ENCODE measurements at places on chromosomes 4 and X. TPM values are rescaled to one million over a fixed set of nuclear protein-coding genes. Genes with fewer than 3 reads are reported as not detected.

The PLP1 gene
- not detected for total RNA-seq

The CSN1S1 gene
- total RNA-seq: not detected

The CCDC160 gene
- total RNA-seq: not detected

The ADH5 gene
- 166 TPM for total RNA-seq

DNA sequence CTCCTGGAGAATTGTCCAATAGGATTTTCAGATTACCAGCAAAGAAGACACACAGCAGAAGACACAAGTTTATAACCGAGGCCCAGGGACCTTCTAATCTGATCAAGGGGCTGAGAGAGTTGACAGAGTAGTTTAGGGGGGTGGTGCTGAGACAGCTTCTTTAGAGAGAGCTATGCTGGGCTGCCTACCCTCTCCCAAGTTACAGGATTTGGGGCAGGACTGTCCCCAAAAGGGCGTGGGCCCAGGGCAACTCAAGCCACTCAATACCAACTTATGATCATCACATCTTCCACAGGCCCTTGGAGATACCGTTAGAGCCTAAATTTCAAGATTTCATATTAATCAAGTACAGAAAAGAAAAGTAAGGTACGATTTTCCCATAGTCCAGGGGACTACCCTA is 43.0 kb downstream of the PDHA1 start:
- no peak for DNase-seq

GRCh38 chr4:146335763-146336409 is 121.5 kb downstream of the REELD1 start:
- no peak for DNase-seq

- peak; percentile 68 for DNase-seq
These were observed 42.4 kb upstream of the GAB1 start for GRCh38 chr4:143294310-143294709.

DNA sequence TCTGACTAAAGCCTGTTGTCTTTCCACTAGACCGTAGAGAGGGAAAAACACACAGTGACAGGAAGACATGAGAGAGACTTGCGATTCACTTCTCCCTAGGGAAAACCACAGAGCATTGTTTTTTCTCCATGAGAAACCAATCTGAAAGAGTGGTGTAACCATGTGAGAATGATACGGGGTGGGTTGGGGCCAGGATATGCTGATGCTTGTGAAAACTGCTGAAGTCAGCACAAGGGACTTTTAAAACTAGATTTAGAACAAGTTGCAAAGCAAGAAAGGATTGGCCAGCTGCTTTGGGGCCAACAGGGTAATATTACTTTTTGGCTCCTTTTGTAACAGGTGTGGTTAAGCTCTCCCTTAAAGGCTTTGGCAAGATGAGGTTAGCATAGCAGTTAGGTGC is 66.1 kb downstream of the NHSL2 start:
- no peak for DNase-seq

DNA sequence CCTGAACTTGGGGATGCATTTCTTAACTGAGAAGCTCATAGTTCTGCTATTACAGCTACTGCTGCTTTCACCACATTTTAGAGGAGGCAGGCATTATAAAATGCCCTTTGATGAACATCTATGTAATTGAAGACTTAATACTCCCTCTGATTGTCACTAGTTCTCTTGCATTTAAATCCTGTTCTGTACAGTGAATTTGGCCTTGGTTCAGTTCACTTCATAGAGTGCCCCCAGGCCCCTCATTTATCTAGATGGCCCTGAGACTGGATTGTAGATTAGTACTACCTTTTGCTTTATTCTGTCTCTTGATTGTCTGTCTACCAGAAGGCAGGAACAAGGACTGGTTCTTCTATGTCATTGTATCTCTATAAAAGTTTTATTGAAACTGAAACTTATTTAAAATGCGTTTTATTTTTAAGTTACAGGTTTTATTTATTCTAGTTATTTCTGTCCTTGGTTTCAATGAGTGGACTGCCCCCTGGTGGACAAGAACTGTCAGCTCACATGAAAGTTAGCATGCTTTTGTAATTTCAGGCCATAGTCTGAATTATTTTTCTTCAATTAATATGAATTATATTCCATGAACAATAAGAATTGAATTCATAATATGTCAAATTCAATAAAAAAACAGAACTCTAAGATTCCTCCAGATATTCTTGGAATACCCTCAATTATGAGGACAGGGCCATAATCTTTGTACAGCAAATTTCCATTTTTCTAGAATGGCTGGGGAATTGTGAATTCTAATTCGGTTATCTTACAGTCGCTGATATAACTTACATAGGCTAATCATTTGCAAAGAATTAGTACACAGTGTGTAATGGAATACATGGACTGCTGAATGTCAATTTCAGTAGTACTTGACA is 47.2 kb upstream of the TMEM33 start:
- no peak for DNase-seq

DNA sequence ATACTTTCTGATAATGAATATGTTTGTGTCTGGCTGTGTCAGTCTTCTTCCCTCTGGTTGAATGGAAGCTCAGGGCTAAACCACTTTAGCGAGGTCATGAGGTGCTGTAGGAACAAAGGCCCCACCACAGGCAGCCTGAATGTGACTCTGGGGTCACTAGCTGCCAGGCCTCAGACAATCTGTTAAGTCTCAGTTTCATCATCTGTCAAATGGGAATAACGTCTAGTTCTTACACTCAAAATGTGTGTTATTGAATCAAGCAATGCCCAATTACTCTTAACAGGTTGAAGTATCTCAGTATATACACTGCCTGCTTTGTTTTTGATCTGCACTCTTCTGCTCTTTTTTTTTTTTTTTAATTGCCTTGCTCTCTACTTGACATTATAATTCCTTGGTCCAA is 148.6 kb downstream of the STK32B start:
- DNase-seq: no peak

DNA sequence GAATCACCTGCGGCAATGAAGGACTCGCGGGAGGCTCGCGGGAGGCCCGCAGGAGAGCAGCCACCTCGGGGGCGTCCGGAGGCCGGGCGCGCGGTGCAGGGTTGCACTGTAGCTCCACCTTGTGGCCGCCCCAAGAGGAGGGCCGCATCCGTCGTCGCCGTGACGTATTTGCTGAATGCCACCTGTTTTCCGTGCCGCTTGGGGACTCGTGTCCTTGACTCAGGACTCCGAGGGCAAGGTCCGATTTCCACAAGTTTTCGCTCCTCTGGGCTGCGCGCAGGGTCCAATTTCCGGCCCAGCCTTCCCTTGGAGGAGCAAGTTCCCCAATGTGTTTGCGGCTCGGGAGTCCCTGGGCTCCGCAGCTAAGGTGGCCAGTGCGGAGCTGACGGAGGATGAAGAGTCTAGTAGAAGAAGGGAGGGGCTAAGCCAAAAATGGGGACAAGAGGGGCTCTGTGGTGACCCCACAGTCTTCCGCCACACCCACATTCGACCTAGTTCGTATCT is 10.7 kb upstream of the DLG3 start:
- peak; percentile 83 for DNase-seq

GRCh38 chrX:154436374-154436982 is 476 bp upstream of the GDI1 start:
- no peak for DNase-seq

All from upper lobe of right lung (tissue), 1 donor.